ENCODE measurements at places on chromosomes 12 and 14.

GRCh38 chr12:15648558-15648957 lies 140.6 kb downstream of the EPS8 start:
- DNase-seq: no peak
- no peak overlapping the region for H3K4me3 ChIP-seq
- H3K27me3 ChIP-seq: no peaks in the 10 kb centered on the region
- H3K36me3 ChIP-seq: no peaks in the 10 kb centered on the region
- H3K27ac ChIP-seq: no peak overlapping the region

DNA sequence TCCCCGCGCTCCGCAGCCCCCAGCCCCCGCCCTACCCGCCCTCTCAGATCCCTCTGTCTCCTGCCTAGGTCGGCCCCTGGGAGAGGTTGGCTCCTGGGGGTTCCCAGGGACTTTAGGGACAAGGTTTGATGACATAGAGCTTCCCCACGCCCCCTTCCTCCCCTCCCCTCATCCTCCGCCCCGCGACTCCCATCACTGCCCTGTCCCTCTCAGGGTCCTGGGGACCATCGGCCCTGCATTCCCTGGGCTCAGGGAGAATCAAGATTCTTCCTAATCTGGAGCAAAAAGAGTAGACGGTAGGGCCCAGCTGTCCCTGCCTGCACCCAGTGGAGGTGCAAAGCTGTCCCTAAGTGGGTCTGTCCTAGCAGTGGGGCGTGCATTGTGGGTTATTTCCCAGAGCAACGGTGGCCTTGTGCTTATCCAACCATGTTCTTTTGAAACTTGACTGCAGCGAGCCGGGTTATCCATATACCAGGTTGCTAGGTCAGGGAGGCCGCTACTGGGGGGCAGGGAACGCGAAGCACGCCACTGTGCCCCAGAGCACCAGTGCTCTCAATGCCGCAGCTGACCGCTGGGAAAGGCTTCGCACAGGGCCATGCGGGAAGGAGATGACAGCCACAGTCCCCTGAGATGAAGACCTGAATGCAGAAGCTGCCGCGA lies 124.4 kb upstream of the PRMT8 start:
- H3K36me3 ChIP-seq: no peaks in the 10 kb centered on the region
- no peak overlapping the region for H3K4me3 ChIP-seq
- no peak overlapping the region for H3K27ac ChIP-seq

DNA sequence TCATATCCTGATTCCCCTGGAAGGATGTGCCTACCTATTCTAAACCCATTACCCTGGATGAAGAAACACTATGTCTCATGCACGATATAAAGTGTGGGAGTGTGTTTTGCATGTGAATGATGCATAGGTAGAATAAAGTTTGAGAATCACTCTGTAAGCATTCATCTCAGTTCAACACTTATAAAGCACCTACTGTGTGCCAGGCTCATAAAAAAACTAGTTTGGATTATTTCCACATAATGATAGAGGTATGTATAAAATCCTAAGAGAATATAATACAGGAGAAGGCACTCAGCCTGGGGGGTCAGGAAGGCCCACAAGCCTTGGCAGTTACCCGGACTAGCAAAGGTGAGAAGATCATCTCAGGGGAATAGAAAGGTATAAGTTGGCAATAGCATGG lies 41.1 kb upstream of the BCL2L14 start:
- H3K36me3 ChIP-seq: peaks cover 11% of the 10 kb centered on the region
- no peaks in the 10 kb centered on the region for H3K27me3 ChIP-seq
- H3K4me3 ChIP-seq: no peak overlapping the region
- no peak overlapping the region for H3K27ac ChIP-seq
- DNase-seq: no peak
- H3K4me1 ChIP-seq: peaks cover 42% of the 10 kb centered on the region

GRCh38 chr12:69610126-69610525 lies 581 bp downstream of the LRRC10 start:
- H3K27ac ChIP-seq: no peak overlapping the region
- no peak for DNase-seq
- peaks cover 17% of the 10 kb centered on the region for H3K27me3 ChIP-seq
- H3K36me3 ChIP-seq: no peaks in the 10 kb centered on the region

DNA sequence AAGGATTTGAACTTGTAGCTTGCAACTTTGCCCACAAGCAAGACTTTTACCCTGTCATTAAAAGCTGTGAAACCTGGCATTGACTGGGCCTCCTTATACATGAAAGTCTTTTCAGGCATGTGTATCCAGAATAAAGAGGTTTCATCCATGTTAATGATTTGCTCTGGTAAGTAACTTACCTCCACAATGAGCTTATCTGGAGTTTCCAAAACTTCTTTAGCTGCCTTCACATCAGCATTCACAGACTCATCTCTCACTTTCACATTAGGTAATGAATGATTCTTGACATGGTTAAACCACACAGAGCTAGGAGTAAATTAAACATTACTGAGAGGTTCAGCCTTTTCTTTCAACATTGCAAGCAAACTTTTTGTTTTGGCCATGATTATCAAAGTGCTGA lies 234.4 kb upstream of the CLEC14A start:
- no peaks in the 10 kb centered on the region for H3K27me3 ChIP-seq
- no peaks in the 10 kb centered on the region for H3K36me3 ChIP-seq
- H3K27ac ChIP-seq: no peak overlapping the region
- no peak overlapping the region for H3K4me3 ChIP-seq
- no peaks in the 10 kb centered on the region for H3K4me1 ChIP-seq
- DNase-seq: no peak

- no peaks in the 10 kb centered on the region for H3K4me1 ChIP-seq
- H3K27me3 ChIP-seq: no peaks in the 10 kb centered on the region
Measured at GRCh38 chr14:100779691-100780080, 46.2 kb upstream of the MEG3 start.

All from activated T-helper 2 cell treated with anti-CD3 and anti-CD28 coated beads, Interferon-gamma antibody, Interleukin-2, Interleukin-4, amounts not matched to agents 10 μg/mL and 5 μg/mL and 100 μg/mL, durations not matched to agents 14 hours and 24 hours and 36 hours (primary cell).